ENCODE measurements at places on chromosomes 5 and 9.

GRCh38 chr5:82922086-82922734 lies 155.0 kb downstream of the TMEM167A start:
- DNase-seq, result no peak

- no peak for DNase-seq
These were observed 26.3 kb downstream of the REEP5 start for GRCh38 chr5:112895682-112896081.

- no peak for DNase-seq
These were observed 165.0 kb downstream of the FGF1 start for GRCh38 chr5:142520885-142521284.

DNA sequence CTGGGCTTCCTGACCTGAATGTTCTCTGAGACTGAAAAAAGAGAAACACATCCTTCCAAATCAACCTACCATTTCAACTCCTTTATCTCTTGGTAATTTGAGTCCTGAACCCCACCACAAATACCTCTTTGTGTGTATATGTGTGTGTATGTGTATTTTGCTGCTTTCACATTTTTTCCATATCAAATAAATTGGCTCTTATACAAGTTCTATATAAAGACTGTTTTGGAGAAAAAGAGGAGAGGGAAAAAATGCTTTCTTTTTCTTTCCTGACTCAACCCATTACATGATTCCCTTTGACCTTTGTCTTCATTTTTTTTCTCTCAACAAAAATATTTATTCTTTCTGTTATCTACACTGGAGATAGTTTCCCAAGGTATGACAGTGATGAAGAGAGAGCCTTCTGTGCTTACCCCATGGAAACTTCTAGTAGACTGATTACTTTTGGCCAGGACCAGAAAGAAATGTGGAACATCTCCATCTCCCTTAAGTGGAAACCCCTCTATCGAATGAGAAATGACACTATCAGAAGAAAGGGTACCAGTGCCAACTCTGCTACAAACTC lies 85.3 kb downstream of the PAPPA start:
- no peak for DNase-seq

DNA sequence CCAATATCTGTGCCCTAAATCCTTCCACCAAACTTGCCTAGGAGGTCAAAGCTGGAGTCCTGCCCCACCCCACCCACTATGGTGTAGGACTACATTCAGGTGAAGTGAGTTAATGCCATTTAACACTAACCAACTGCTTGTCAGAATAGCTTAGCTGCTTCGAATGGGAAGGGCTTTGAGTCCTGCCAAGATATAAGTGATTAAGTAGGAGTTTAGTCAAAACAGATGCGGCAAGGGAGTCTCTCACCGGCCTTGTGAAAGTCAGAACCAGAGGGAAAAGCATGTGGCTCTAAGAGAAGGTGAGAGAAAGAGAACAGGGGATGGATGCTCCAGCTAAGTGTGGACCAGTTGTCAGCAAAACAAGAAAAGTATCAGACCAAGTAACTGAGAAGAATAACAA lies 132.6 kb downstream of the SPOCK1 start:
- DNase-seq, result no peak

- no peak for DNase-seq
These were observed 12.2 kb downstream of the CD74 start for GRCh38 chr5:150400316-150401075.

- DNase-seq, result no peak
These were observed 50.6 kb downstream of the LNPEP start for GRCh38 chr5:96986450-96986849.

DNA sequence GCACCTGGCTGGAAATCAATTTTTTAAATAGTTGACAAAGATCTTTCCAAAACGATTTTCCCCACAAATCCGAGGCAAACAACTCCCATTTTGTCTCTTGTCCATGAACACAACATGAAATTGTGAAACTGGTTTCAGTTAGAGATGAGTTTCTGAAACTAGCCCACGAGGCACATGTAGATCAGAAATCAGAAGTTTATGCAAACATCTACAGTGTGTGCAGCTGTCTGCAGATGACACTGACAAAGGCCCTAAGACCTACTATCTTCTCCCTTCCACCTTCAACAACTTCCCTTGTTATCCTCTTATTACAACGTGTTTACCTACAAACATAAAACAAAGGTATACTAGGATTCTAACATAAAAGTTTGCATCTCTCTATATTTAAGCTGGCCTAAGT lies 183.3 kb downstream of the DIRAS2 start:
- DNase-seq, result no peak

DNA sequence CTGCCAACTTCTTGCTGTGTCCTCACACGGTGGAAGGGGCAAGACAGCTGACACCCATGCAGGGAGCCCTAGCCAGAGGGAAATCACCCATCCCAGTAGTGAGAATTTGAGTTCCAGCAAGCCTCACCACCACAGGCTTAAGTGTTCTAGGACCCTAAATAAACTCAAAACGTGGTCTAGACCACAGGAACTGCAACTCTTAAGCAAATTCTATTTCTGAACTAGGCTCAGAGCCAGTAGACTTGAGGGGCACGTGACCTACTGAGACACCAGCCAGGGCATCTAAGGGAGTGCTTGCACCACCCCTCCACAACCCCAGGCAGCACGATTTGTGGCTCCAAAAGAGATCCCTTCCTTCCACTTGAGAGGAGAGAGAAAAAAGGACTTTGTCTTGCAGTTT lies 96.0 kb upstream of the PHF24 start:
- DNase-seq, result no peak

- no peak for DNase-seq
These were observed 116.5 kb upstream of the DAPK1 start for GRCh38 chr9:87381050-87381711.

- DNase-seq, result no peak
These were observed 95.9 kb downstream of the HRH2 start for GRCh38 chr5:175753536-175754402.

DNA sequence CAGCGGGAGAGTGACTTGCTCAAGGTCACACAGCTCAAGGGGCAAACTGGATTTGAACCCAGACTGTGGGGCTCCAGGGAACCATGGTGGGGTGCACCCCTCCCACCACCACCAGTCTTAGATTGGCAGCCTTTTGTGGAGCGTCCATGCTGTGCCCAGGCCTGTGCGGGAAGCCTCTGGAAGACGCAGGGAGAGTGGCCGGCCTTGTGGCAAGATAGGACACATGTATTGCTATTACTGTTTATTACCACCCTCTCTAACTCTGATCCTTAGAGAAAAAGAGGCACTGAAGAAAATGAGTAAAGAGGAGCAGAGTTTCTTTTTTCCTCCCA lies 25.4 kb upstream of the SH3PXD2B start:
- no peak for DNase-seq

- DNase-seq, result no peak
These were observed 82.9 kb upstream of the ALDH1B1 start for GRCh38 chr9:38309324-38310195.

GRCh38 chr5:6291961-6292360 lies 86.4 kb downstream of the MED10 start:
- no peak for DNase-seq

DNA sequence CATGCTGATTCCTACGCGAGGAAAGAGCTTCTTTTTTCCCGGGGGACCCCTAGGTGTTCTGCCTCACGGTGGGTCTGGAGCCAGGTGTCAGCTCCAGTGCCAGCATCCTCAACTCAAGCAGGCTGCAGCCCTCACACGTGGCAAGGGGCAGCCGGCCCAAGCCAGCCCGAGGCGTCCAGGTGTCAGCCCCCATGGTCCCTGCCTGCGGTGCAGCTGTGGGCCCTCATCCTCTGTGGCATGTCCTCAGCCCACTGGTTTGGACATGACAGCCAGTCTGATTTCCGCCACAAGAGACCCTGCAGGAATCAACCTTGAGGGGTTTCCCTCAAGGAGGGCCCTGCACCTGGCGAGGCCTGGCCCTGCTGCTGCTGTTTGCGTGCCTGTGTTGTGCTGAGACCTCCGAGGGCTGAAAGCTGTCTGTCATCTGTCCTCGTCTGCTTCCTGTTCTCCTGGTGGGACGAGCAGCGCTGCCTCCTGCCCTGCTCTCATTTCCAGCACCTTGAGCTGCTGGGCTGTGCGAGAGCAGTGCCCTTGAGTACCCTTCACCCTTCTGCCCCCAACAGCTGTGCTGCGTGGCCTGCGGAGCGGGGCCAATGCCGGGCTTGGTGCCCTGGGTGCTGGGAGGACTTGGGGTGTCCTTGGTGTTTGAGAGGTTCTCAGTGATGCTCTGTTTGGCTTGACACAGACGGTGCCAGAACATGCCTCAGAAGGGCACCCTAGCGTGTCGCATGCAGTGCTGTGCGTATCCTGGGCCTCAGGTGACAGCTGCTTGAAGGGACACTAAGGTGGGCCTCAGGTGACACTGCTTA lies 137.6 kb downstream of the CACNA1B start:
- DNase-seq, result no peak

DNA sequence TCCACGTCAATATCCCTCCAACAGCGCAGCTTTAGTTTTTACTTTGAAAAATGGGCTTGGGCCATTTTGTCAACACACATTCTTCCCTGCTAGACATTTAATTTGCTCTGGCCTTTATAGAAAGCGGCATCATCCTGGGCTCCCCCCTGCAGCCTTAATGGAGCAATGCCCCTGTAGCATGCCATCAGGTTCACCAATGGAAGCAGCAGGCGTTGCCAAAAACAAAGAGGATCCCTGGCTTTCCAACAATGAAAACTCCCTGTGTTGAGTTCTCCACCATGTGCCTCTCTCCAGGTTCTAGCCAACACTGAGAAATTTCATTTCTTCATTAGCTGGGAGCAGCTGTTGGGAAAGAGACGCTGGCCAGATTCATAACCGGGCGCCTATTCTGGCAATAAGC lies 139.5 kb downstream of the ZNF622 start:
- no peak for DNase-seq

- no peak for DNase-seq
These were observed 13.4 kb downstream of the NCS1 start for GRCh38 chr9:130185490-130186031.

DNA sequence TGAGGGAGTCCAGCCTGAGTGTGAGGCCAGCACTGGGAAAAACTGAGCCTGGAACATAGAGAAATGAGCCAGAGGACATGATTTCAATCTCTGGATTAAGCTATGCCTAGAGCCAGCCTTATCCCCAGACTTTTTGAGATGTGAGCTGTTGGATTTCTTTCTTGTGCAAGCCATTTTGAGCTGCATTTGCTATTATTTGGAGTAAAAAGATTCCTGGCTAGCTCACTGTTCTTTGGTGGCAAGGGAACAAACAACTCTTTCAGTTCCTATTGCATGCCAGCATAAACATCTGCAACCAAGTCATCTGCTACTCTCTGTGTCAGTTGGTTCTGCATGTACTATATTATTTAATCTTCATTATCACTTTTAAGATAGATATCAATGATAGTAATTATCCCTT lies 70.1 kb upstream of the MAN2A1 start:
- DNase-seq, result no peak

DNA sequence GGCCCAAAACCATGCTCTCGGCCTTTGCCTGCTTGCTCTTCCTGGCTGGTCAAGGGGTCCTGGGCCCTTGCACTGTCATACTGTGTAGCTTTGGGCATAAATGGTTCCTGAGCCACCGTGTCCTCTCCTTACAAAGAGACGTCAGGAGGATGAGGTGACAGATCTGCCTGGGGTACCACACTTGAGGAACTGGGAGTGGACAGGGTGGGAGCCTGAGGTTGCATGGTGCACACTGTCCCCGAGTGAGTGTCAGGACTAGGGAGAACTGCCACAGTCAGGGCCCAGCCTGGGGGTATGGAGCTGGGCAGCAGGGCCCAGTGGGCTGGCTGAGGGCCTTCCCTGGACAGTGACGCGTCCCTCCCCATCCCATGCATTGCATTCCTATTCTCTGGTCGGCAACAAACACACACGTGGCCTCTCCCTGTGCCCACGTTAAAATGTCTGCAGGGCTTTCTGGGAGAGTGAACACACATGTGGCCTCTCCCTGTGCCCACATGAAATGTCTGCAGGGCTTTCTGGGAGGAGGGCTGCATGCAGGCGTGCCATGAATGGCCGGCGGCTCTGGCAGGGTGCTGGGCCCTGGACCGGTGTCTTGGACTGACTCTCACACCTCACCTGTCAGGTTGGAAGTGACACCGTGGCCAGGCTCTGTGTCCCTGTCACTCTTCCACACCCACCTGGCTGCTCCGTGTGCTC lies 122.1 kb upstream of the COL5A1 start:
- no peak for DNase-seq

- DNase-seq, result no peak
These were observed 382.2 kb downstream of the ENC1 start for GRCh38 chr5:74258314-74258665.

DNA sequence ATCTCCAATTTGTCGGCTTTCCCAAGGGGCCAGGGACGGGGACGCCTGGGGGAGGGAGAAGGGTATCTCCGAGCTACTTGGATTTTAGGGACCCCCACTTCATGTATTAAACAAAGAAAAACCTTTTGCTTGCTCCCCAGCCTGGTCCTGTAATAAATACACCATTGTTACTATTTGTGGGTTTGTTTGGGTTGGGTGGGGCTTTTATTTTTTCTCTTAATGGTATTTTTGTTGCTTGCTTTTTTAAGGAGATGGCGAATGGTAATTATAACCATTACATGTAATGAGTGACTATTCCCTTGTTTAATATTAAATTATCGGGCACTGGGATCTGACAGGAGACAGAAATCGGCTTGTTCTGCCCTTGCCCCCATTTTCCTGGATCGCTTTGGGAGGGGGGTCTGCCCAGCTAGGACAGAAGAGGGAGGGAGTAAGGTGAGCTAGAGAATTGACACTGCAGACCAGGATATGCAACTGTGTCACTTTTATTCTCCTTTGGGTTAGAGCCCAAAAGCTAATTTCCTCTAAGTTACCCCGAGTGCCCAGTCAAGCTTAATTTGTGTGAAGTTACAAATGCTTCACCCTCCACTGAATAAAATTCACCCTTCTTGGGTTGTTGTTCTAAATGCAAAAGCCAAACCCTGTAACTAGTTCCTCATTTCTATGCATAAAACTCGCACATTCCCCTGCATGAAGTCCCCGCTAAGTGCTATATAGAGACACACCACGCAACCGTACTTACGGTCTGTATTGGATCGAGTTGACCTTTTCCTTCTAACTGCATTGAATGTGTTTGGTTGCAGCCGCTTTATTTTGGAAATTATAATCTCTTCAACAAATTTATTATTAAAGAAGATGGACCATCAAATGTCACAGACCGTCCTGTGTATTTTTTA lies 1.6 kb upstream of the ZNF608 start:
- no peak for DNase-seq

- no peak for DNase-seq
These were observed 549.3 kb downstream of the CCDC171 start for GRCh38 chr9:16102154-16102553.

GRCh38 chr9:126773004-126773607 lies 31.7 kb upstream of the ZBTB43 start:
- DNase-seq, result no peak

DNA sequence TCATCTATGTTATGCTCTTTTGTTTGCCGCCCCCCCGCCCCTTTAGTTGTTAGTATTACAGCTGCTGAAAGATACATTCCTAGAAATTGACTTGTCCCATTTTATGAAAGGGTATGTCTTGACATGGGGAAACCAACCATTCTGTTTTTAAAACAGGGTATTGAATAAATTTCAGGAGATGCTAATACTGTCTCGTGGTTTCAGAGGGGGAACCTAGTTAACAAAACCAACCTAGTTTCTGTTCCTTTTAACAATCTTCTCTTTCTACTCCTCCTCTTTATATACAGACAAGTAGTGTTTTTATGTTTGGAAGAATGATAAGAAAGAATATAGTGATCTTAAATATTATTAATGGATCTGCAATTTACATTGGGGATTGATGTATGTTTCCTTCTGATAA lies 3.5 kb downstream of the PIP5K1B start:
- DNase-seq, result no peak
